Esophagus squamous epithelium (tissue), 5 donors: ENCODE measurements at places on chromosomes 13 and 19.

GRCh38 chr13:57925250-57925649, 293.7 kb downstream of the PCDH17 start:
- DNase-seq: no peak

DNA sequence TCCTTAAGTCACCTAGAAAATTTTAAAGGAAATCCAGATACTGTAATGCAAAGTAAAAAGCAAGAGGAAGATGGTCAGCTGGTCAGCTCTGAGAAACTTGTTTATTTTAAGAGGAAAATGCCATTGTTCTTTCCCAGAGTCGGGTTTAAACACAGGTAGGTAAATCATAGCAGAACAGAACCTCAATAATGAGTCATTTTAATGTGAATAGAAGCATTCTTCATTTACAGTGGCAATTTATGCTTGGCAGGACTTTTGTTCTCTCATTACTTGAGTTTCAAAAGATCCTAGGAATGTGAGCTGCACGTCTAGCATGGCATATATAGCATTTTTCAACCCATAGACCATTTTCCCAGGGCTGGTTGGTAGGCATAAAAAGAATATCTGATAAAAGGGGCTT, 132.3 kb downstream of the LIG4 start:
- DNase-seq: no peak

DNA sequence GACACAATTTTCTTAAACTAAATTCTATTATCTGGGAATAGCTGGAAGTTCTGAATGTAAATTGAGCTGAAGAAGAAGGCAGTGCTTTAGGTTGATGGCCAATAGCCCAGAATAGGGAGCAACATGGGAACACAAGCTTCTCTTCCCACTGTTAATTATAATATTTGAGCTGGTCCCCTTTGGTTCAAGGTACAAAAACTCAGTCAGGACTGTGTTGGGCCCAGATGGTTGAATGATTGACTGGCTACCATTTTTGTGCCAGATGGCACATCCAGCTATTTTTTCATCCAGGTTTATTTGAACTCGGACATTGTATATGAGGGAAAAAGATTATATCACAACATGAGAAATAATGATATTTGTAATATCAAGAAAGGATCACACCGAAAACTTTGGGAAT, 458.9 kb downstream of the SLITRK1 start:
- no peak for DNase-seq

DNA sequence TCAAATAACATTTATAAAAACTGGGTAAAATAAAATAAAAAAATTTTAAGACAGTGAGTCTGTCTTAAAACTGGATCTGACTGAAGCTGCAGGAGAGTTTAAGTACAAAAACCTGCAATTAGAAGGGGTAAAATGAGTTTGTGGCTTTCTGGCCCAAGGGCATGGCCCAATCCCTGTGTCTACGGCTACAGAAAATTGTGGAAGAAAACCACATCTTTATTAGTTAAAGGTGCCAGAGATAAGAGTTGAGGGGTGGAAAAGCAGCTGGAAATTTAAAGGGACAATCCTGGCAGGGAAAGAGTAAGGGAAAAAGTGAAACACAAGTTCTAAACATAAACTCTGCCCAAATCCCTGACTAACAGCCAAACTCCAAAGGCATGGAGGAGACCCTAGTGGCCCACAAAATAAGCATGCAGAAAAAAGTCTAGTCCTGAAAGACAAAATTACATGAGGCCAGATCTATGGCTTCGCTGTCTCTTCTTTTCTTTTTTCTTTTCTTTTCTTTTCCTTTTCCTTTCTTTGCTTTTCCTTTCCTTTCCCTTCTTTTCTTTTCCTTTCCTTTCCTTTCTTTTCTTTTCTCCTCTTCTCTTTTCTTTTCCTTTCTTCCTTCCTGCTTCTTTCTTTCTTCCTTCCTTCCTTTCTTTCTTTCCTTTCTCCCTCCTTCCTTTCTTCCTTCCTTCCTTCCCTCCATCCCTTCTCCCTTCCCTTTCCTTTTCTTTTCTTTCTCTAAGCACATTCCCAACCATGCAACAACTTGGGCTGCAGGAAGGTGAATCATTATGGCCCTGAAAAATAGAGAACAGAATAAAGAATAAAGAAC, 23.5 kb upstream of the DLEU7 start:
- DNase-seq: no peak

DNA sequence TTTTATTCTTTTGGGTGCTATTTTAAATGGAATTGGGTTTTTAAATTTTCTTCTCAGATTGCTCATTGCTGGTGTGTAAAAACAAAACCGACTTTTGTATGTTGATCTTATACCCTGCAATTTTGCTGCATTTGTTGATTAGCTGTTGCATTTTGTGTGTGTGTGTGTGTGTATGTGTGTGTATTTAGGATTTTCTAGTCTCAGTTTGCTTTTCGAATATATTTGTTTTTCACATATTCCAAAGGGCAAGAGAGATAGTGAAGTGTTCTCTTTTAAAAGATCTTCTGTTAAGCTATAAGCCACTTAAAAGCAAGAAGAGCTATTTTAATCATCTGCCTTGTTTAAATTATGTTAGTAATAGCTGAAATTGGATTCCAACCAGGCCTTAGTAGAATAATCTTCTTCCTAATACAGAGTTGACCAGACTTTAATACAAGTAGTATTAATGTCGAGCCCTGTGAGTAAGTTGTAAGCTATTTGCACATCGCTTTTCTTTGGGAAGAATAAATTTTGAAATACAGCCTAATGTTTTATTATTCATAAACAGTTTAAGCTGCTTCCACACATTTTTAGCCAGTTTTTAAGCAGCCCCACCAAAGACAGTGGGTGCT, 57.4 kb downstream of the TM9SF2 start:
- no peak for DNase-seq
